Stimulated activated CD4-positive, alpha-beta T cell treated with anti-CD3 and anti-CD28 coated beads, Interleukin-12 subunit alpha, Interleukin-12 subunit beta, amount 100 ng/mL, for 24 hours (primary cell): ENCODE measurements at places on chromosomes 6 and 20.

DNA sequence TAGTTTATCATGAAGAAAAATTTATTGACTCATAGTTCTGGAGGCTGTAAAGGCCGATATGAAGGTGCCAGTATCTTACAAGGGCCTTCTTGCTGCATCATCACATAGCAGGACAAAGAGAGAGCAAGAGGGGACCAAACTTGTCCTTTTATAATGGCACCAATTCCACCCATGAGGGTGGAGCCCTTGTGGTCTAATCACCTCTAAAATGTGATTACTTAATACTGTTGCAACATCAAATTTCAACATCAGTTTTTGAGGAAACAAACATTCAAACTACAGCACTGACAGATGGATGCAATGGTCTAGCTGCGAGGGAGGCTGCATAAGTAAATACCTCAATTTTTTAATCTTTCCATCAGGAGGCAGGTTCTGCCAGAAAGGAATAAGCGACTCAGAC is 76.7 kb upstream of the LAMA2 start:
- no peak for DNase-seq

DNA sequence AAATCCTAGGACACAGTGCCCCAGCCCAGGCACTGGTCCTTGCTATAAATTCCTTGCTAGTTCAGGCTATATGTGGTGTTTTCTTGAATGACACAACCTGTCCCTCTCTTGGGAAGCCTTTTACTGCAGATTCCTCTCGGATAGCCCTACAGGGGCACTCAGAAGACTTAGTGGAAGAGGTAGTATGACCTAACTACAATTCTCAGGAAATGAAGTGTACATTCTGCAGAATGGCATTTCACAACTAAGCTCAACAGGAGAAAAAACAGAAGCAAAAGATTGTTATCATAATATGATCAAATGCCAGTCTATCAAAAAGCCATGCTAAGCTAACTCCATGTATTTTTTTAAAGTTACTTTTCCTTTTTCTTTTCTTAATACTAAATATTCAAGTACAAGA is 66.3 kb upstream of the FBXL4 start:
- DNase-seq: no peak

- DNase-seq: no peak
Measured at GRCh38 chr6:4581468-4582385, 194.5 kb upstream of the CDYL start.

- no peak for DNase-seq
Measured at GRCh38 chr6:29909985-29910384, 32.3 kb upstream of the HLA-A start.

GRCh38 chr6:30855429-30856075 is 28.8 kb upstream of the DDR1 start:
- DNase-seq: no peak

GRCh38 chr6:118141211-118141610 is 234.1 kb downstream of the SLC35F1 start:
- DNase-seq: no peak

DNA sequence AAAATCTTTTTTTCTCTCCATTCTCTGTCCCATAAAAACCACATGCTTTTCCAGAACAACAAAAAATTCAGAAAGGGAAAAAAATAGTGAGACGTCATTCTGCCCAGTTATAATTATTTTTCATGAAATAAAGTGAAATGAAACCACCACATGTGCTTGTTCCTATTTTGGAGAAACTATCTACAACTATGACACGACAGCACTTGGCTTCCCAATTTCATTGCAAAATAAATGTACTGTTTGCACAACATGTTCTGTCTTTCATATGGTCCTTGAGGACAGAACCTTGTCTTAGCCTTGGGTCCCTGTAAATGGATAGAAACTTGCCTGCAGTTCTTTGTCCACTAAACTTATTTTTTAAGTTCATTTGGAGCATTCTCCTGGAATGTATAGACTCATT is 5.6 kb upstream of the MAN1A1 start:
- DNase-seq: no peak

DNA sequence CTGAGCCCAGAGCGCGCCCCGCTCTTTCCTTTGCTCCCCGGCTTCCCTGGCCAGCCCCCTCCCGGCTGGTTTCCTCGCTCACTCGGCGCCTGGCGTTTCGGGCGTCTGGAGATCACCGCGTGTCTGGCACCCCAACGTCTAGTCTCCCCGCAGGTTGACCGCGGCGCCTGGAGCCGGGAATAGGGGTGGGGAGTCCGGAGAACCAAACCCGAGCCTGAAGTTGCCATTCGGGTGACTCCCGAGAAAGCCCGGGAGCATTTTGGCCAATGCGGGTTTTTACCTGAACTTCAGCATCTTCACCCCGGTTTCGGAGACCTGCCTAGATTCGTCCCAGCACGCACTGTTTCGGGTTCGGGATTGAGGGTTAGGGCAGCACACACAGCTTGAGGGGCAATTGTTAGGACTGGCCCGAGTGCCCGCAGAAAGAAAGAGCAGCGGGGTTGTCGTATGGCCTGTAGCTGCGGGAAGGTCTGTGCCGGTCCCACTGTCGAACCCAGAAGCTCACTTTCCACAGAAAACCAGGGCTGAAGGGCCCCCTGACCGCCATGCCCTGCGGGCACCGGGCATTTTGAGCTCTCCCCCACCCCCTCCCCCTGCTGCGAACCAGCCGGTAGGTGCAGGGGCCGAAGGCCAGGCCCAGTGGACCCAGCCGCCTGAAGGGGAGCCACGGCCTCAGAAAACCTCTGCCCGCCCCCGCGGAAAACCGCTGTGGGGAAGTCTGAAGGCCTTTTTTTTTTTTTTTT is 2.1 kb downstream of the FOXP4 start:
- no peak for DNase-seq

DNA sequence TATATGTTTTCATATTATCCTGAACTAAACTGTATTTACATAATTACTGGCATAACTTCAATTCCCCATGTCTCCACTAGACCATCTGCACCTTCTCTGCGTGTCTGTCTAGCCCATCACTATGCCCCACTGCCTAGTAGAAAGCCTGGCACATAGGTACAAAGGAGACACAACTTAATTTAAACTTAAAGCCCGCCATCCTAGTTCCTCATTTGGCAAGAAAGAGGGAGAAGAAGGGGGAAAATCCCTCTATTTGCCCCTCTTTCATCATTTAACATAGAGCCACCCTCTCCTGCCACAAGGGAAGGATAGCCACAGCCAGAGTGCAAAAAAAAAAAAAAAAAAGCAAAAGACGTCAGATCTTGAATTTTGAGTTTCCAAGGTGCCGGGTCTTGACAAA is 1.8 kb downstream of the PKIG start:
- no peak for DNase-seq

- no peak for DNase-seq
Measured at GRCh38 chr6:168111911-168112310, 32.9 kb upstream of the FRMD1 start.

DNA sequence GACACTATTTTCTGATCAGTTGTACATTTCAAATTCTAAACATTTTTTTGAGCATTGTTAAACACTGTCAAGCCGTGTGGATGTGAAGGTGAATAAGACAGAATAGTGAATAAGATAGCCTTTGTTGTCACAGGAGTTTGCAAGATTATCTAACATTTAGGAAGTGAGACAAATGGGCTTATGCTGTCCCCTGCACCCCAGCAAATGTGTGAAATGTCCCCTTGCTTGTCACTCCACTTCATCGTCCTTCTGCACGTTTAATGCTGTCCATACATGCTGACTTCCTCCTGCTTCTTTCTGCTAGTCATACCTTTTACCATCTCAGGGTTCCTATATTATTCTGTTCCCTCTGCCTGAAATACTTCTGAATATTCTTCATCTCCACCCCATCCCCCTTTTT is 62.6 kb downstream of the CBFA2T2 start:
- no peak for DNase-seq

DNA sequence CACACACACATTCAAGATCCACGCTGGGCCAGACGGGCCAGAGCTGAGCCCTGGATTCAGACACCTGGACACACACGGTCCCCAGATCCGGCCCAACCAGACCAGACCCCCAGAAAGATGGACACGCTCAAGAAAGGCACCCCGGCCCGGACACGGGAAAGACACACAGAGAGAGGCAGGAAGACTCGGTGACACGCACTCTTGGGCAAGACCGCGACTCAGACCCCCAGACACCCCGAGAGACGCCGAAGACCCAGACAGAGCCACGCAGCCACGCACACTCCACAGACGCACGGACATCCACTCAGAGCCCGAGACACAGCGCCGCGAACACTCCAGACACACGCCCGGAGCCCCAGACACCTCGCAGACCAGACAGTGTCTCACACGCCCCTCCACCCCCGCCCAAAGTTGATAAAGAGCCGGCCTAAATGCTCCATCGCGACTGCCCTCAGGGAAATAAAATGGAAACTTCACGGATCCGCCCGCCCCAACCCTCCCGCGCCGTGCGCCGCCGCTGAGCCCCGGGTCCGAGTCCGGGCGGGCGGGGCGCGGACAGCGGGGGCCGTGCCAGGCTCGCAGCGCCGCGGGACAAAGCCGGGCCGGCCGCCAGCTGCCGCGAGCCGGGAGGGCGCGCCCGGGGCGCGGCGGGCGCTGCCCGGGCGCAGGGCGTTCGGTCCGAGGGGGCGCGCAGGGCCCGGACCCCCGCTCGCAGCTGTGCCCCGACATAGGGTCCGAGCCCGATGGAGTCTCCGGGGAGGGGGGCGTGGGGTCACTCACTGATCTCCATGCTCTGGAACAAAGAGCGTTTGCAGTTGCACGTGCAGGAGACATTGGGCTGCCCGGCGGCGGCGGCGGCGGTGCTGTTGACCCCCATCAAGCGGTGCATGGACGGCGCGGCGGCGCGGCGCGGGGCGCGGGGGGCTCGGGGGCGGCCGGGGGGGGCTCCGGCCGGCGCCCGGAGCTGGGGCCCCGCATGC is 831 bp downstream of the PMEPA1 start:
- no peak for DNase-seq

DNA sequence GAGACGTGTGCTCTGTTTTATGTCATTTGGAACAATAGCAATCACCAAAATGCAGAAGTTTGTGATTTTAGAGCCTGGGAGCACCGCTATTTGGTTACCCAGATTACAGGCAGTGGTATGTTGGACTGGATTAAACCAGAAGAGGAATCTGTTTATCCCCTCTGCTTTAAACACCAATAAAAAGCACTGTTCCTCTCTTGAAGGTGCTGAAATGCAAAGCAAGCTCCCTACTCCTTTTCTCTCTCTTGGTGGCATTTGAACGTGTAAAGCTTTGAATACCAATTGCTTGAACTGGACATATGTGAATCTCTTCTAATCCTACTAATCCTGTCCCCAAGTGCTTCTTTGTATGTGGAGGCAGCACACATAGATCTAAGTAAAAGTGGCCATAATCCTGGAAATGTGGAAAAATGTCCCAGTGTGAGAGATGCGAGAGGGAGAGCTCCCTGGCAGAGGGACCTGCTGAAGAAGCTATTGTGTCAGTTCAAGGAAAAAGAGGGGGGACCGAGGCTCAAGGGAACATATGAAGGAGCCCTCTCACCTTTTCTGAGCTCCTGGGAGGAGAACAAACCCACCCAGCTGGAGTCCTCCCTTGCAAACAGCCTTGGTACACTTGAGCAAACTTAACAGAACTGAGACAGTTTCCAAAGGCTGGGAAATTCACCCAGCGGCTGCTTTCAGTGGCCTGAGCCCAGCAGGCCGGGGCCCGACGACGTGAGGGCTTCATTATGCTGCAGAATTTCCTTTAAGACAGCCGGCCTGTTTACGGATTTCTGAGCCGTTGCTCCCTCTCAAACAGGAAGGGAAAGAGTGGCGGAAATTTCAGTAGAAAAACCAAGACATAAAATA is 18.8 kb upstream of the OLIG3 start:
- no peak for DNase-seq

DNA sequence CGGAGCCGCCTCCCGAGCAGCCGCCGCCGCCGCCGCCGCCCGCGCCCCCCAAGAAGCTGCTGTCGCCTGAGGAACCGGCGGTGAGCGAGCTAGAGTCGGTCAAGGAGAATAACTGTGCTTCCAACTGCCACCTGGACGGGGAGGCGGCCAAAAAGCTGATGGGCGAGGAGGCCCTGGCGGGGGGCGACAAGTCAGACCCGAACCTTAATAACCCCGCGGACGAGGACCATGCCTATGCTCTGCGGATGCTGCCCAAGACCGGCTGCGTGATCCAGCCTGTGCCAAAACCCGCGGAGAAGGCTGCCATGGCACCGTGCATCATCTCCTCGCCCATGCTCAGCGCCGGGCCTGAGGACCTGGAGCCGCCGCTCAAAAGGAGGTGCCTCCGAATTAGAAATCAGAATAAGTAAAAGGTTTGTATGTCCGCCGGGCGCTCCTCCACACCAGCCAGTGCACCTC is 145.2 kb downstream of the SOBP start:
- DNase-seq: no peak

GRCh38 chr20:6178537-6178936 is 55.7 kb upstream of the FERMT1 start:
- DNase-seq: no peak

GRCh38 chr6:166924531-166924930 is 31.8 kb downstream of the RNASET2 start:
- no peak for DNase-seq
